ENCODE measurements at places on chromosomes 13 and 19.

DNA sequence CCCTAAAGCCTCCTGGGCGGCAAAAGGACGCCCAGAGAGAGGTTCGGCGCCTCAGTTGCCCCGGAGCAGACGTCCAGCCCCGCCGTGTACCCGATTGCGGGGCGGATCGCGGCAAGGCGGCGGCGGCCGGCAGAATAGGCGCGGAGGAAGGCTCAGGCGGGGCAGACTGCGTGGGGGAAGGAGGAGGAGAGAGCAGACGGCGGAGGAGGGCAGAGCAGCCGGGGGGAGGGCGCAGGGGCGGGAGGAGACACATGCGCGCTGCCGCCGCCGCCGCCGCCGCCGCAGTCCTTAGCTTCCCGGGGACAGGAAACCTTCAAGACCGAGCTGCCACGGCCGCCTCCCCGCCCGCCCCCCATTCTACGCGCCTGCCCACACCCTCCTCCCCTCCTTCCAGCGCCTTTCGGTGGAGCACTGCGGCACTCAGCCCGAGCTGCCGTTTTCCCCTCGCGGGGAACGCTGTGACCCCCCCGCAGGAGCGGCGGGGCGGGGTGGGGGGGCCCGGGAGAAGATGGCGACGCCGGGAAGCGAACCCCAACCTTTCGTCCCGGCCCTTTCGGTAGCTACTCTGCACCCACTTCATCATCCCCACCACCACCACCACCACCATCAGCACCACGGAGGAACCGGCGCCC, at the start of gene LRCH1:
LRCH1 (plus strand) TSS at position 282 of the 632 bp plus-strand sequence; CDS start at position 509, 227 bp downstream.
- DNase-seq, result peak; percentile 93

DNA sequence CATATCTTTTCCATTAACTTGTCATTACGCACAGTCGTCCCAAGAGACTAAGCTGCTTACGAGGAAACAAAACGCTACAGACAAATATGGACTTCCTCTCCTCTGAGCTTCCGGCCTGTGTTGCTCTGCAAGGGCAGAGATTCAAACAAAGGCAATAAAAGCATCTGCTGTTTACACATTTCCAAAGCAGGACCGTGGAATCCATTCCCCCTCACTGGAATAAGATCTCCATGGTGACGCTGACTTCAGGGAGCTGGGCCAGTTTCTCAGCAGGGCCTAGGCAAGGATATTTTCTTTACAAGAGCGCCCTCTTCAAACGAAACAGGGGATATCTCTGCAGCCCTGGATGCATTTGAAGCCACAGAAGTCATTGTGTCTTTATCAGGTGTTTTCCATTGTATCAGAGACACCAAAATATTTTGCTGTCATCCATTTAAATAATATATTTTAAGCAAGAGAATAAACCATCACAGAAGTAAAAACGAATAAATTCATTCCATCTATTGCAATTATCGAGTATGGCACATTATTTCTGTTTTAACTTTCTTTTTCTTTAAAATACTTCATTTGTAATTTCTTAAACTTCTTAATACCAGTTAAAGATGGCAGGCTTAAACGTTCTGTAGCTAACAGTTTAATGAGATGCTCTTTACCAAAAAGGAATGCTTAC, 177.5 kb downstream of the DCLK1 start:
- peak; percentile 91 for DNase-seq

GRCh38 chr13:43214124-43214523, 190.7 kb downstream of the DNAJC15 start:
- DNase-seq, result no peak

DNA sequence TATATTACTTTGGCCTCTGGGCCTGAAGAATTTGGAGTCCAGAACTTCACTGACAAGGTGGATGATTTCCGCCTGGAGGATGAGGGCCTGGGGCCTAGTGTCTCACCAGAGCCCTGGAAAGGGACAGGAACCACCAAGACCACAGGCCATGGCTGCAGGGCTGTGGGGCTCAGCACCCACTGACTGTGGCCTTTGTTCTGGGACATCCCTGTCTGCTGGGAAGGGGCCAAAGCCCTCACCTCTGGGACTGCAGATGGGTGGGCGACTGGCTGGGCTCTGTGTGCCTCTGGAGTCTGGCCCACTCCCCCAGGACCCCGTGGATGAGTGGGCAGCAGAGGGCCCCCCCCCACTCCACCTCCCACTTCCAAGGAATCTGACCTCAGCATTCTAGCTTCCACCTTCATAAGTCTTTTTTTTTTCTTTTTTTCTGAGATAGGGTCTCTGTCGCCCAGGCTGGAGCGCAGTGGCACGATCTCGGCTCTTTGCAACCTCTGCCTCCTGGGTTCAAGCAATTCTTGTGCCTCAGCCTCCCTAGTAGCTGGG, 20.3 kb downstream of the CHST8 start:
- no peak for DNase-seq

DNA sequence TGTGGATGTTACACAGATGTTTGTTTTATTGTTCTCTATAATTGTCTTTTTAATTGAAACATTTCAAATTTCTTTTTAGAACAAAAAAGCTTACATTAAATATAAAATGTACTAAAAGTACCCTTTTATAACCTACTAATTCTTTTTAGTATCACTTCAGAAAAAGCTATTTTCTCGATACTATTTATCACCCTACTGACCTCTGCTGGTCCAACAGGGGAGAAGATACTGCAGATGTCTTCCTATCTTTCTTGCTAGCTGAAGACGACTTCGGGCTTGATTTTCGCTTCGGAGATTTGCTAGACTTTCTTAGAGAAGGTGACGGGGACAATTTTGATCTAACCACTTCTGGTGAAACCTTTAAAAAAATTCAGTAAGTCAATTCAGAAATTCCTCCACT, 42.4 kb downstream of the ZC3H13 start:
- DNase-seq, result peak; percentile 4

GRCh38 chr19:1255186-1256161, 7.1 kb downstream of the MIDN start:
- no peak for DNase-seq

DNA sequence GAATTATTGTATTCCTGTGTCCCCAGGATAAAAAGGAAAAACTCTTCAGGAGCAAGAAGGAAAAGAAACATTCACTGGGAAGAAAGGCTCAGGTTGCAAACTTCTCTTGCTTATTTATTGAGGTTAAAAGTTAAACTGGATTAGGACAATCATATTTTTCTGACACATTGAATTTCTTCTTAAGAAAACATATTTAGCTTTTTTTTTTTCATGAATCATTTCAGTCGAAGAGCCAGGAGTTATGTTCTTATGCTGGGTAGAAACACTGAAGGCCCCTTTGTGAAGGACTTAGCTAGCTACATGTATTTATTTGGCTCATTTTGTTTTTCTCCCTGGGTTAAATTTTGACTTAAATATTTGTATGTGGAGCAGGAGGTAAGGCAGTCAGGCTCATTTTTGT, 434.0 kb downstream of the KLF5 start:
- no peak for DNase-seq

DNA sequence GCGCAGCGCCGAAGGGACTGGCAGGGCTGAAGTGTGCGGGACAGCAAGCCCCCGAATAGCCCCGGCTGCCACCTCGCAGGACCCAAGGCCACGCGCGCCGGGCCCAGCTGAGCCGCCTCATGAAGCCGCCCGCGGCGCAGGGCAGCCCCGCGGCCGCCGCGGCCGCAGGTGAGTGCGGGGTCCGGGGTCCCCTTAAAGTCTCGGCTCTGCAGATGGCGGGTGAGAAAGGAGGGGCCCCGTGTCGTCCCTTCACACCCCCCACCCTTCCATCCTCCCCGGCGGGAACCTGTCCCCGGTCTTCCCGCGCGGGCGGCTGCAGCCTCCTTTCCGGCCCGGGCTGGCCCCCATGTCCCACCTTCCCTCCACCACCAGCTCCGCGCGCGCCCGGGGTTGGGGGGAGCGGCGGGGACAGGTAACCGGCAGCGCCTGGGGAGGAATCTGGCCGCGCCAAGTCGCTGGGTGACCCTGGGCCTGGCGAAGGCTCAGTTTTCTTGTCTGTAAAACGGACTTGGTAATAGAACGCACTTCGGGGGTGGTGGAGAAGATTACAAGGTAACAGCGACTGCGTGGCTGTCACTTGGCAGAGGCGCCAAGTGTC, 338 bp downstream of the RGCC start:
- no peak for DNase-seq

- DNase-seq, result no peak
Measured at GRCh38 chr13:103283451-103283820, 217.2 kb upstream of the SLC10A2 start.

DNA sequence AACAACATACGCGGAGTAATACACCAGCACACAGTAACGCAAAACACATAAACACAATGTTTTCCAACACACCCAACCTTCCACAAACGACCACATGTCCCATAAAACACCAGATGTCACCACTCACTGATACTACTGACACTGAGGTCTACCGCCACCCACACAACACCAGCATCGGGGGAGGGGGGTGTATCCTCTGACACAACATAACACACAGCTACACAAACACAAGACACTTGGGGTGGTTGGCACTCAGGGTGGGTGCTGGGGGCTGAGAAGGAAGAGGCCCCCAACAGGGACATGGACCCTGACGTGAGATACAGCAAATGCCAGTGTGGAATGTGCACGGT, 1.5 kb upstream of the KCNN4 start:
- no peak for DNase-seq

DNA sequence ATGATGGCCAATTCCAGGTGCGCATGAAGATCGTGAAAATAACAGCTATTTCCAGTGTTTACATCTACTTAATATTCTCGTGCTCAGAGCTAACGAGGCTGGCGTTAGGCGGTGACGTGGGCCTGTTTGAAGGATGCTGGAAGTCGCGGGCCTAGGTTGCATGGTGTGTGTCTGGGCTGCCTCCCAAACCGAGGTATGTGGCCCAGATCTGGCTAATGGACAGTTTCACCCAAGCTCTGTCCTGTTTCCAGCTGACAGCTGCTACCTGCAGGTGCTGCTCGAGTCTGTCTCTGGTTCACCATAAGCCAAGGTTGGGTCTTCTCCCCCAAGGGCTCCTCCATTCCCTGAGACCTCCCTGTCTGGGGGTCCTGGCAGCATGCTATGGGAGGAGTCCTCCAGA, 40.5 kb upstream of the KCTD15 start:
- no peak for DNase-seq

GRCh38 chr19:40232479-40232878, 6.0 kb upstream of the CCNP start:
- DNase-seq, result no peak

DNA sequence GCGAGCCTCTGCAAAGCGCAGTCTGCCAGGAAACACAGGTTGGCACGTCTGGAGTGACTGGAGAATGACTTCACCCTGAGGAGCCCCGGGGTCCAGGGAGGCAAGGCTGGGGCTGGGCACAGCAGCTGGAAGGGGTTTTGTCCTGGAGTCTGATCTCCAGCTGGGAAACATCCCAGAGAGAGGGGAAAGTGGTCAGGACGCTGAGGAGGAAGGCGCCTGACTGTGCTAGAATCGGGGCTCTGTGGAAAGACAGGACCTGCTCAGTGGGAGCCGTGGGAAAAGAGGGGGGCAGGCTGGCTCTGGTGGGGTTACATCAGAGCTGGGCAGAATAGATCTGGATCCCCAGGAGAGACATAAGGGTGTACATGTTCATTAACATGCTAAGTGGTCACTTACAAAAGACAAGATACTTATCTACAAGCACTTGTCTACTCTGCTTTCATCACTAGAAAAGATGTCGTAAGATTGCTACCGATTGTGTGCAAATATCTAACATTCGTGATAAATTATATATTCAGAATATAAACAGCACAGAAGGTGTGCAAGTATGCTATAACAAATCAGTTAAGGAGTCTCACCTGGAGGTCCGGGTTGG, 106.6 kb downstream of the COL4A1 start:
- peak; percentile 40 for DNase-seq

DNA sequence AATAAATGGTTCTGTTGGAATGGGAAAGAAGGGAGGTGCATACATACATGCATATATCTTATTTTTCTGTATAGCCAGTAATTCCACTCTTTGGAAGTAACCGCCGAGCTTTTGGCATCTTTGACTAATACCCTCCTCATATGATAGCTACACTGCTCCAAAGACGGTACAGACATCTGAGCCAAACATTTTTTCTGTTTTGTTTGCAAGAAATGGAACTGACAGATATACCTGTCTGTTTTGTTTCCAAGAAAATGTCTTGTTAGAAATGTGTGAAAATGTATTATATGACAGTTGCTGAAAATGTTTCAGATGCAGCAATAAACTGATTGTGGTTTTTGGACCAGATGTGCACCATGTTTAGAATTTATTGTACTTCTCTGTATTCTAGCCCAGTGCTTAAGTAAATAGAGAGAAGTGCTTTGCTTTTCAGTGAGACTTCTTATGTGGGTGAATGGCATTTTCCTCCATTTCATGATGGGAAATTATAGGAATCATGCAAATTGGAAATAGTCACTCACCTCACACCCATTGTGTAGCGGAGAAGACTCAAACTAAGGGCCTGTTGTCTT, 396.9 kb downstream of the KCNRG start:
- DNase-seq, result peak; percentile 58

- DNase-seq, result peak; percentile 36
Measured at GRCh38 chr13:33606692-33607091, 211.3 kb upstream of the RFC3 start.
